Activated T-cell treated with anti-CD3 and anti-CD28 coated beads, Interleukin-2, amount 50 U/mL, for 72 hours (primary cell): ENCODE measurements at places on chromosomes 11 and 22.

- DNase-seq: no peak
Observed at GRCh38 chr11:33333816-33334215, 76.6 kb downstream of the HIPK3 start.

GRCh38 chr11:4184163-4184916 lies 89.7 kb downstream of the RRM1 start:
- no peak for DNase-seq

- DNase-seq: no peak
Observed at GRCh38 chr11:131185915-131186314, 184.5 kb upstream of the NTM start.

- no peak for DNase-seq
Observed at GRCh38 chr11:96272529-96273222, 70.3 kb downstream of the MAML2 start.

DNA sequence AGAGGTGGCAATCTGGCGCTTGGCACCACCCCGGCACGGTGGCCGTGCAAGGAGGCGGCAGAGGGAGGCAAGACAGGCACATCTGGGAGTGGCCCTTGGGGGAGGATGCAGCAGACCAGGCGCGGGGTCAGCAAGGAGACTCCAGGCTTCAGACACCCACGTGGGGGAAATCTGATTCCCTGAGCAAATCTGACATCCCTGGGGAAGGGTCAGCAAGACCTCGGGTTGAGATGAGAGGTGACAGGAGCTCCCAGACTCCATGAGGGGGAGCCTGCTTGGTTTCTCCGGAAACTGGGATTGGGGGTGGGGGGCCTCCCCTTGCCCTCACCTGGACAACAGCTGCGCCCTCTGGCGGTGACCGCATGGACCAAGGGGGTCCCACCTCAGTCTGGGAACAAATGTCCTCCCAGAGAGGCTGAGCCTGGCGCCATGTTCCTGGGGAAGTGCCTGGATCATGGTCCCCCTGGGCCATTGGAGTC lies 4.0 kb upstream of the RCOR2 start:
- DNase-seq: peak; percentile 46

DNA sequence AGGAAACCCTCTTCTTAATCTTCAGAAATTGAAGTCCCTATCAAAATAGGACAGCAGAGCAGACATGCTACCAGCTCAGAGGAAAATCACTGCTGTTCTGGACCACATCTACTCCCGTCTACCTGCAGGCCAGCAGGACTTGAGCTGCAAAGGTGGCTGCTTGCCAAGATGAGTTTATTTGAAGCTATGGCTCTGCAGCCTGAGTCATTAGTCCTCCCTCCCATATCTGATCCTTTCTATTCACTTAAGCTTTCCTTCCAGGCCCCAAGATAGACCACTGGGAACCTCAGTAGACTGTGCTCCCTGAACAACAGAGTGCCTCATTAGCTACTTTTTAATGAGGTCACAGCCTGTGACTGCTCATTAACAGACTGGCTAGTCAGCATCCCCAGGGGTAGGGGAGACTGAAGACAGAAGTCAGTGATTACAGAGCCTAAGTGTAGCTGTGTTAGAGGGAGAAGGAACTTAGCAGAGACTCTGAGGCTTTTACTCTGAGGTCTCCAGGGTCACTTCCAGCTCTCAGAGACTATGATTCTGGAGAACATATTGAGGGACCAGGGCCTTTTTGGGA lies 6.8 kb upstream of the OR10A2 start:
- DNase-seq: no peak

- no peak for DNase-seq
Observed at GRCh38 chr22:19066531-19067271, 55.5 kb downstream of the DGCR2 start.

- DNase-seq: peak; percentile 6
Observed at GRCh38 chr22:46528121-46528610, 9.3 kb downstream of the CELSR1 start.

DNA sequence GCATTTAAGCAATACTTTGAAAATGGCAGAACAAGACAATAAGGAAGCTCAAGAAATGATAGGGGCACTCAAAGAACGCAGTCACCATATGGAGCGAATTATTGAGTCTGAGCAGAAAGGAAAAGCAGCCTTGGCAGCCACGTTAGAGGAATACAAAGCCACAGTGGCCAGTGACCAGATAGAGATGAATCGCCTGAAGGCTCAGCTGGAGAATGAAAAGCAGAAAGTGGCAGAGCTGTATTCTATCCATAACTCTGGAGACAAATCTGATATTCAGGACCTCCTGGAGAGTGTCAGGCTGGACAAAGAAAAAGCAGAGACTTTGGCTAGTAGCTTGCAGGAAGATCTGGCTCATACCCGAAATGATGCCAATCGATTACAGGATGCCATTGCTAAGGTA lies 51.9 kb downstream of the SPECC1L start:
- DNase-seq: no peak

GRCh38 chr22:43279867-43280522 lies 63.2 kb downstream of the SCUBE1 start:
- no peak for DNase-seq

DNA sequence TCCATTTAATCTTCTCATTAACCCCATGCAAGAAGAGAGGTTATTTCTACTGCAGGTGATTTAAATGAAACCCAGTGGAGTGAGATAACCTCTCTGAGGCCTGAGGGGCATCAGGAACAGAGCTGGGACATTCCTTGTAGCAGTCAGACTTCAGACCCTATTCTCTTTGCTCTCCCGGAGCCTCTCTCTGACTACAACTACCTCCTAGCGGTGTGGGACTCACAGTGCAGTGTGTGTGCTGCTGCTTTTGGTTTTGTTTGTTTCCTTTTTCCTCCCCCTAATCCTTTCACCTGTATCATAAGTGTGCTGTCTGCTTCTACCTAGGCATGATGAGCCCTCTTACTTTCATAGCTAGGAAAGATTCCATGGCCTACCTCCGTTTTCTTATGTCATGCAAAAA lies 769.6 kb downstream of the NTM start:
- no peak for DNase-seq

DNA sequence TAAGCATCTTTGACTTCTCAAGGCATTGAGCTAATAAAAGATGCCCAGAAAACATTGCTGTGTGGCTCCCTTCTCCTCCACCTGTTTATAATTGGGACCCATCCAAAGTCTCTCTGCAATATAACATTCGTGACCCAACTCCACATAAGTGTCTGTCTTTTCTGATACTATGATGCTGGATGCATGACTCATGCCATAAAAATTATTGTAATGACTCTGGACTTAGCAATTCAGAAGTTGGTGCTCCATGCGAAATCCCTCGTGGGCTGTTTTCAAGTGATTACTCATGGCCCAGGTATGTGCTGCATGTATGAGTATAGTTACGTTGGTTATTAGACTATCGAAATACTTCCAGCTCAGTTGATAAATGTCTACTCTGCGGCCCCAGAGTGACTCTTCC lies 11.7 kb downstream of the FJX1 start:
- no peak for DNase-seq

DNA sequence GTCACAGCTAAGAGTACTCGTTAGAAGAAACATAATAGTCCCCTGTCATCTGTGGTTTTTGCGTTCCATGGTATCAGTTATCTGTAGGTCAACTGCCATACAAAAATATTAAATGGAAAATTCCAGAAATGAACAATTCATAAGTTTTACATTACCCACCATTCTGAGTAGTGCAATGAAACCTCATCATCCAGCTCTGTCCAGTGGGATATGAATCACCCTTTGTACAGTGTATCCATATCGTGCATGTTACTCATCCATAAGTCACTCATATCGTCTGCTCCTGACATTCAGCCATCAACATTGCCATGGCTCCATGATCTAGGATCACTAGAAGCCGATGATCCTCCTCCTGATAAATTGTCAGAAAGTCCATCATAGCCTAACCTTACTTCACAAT lies 174.9 kb upstream of the C11orf87 start:
- DNase-seq: no peak

- no peak for DNase-seq
Observed at GRCh38 chr11:9525116-9525515, 48.4 kb upstream of the WEE1 start.

DNA sequence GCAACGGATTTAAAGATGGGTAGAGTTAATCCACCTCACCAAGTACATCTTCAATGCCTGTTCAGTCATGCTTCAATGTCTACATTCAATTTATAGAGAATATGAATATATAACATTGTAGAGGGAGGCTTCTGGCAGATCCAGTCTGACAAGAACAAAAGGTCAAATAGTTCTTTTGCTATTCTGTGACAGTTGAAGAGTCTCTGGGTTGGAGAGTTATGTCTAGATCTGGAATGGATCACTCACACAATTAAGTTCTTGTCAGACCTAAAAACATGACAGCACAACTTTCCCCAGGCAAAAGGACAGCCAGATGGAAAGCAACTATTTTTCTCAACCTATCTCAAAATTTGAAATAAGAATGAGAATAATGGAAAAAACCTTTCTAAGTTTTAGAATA lies 15.3 kb upstream of the GAB2 start:
- DNase-seq: no peak

DNA sequence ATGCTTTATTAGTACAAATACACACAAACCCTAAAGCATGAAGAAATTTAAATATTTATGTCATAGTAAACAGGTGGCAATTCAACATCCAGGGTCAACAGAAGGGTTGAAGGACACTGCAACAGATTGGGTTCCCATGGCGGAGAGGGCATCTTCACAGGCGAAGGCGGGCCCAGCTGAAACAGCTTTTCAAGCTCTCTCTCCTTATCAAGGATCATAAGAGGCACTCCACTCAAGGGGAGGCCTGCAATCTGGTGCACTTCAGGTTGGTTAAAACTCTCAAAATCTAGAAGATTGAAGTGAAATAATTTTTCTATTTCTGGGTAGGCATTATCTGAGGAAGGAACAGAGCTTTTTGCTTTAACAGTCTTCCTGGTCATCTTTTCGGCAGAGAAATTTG lies 16.8 kb upstream of the SLC22A8 start:
- DNase-seq: no peak

DNA sequence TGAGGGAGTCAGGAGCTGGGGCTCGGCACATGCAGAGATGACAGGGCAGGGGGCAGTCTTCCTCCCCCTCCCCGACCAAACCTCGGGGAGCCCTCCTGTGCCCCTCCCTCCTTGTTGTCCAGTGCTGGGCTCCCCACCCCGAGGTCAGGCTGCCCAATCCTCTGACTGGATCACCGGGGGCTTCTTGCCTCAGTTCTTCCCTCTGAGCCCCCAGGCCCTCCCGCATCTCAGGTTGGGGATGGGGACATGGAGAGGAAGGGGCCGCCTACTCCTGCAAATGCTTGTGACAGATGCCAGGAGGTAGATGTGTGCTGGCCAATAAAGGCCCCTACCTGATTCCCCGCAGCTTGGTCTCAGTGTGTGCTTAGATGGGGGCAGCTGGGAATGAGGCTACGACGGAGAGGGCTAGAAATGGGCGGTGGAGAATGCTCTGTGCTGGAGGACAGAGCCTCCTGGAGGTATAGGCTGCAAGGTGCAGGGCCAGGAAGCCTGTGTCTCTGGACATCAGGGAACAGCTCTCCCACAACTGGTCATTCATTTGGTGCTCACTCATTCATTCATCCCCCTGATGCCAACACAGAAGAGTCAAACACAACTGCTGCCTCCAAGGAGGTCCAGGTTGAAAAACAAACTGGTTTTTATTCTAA lies 8.4 kb downstream of the RHBDD3 start:
- no peak for DNase-seq

GRCh38 chr11:111306321-111306720 lies 8.0 kb downstream of the POU2AF3 start:
- DNase-seq: no peak

DNA sequence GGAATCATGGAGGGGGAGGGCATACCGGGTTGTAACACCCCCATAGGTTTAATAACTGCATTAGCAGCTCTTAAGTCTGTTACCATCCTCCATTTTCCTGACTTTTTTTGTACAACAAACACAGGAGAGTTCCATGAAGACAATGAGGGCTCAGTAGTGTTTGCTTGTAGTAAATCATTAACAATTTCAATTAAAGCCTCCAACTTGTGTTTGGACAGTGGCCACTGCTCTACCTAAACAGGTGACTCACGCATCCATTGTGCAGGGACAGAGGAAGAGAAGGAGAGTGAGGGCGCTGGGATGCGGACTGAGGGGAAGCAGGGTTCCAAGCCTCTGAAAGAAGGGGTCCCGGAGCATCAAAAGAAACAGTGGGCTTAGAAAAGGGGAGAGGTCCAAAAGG lies 21.3 kb upstream of the MTNR1B start:
- no peak for DNase-seq

DNA sequence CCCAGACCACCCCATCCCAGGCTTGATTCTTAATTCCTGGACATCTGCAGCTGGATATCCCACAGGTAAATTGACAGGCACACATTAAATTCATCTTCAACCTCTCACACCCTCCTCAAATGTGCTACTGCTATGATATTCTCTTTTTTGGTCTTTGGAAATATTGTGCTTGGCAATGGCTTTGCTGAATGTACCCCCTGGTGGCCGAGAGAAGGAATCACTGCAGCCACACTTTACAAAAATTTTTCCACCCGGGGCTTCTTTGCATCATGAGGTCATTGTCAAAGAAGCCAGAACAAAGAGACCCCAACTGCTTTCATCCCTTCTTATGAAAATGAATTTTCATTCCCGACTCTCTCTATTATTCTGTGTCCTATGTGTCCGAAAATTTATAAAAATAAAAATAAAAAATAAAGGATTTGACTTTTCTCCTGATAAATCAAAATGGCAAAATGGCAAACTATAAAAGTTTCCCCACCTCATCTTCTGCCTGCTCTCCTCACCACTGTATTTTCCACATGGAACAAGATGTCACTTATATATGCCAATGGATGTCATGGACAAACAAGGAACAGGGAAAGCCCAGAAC lies 15.0 kb upstream of the CYB5R2 start:
- DNase-seq: peak; percentile 32

- DNase-seq: no peak
Observed at GRCh38 chr11:96524475-96524874, 134.7 kb downstream of the JRKL start.

- DNase-seq: no peak
Observed at GRCh38 chr22:35591714-35592417, 25.3 kb downstream of the MB start.

- DNase-seq: no peak
Observed at GRCh38 chr11:75184757-75185425, 34.0 kb downstream of the SLCO2B1 start.

GRCh38 chr11:44338698-44339529 lies 29.0 kb upstream of the ALX4 start:
- DNase-seq: no peak

GRCh38 chr11:23932485-23932898 lies 564.4 kb upstream of the LUZP2 start:
- DNase-seq: no peak

- no peak for DNase-seq
Observed at GRCh38 chr22:50315289-50316113, 8.1 kb upstream of the PLXNB2 start.

DNA sequence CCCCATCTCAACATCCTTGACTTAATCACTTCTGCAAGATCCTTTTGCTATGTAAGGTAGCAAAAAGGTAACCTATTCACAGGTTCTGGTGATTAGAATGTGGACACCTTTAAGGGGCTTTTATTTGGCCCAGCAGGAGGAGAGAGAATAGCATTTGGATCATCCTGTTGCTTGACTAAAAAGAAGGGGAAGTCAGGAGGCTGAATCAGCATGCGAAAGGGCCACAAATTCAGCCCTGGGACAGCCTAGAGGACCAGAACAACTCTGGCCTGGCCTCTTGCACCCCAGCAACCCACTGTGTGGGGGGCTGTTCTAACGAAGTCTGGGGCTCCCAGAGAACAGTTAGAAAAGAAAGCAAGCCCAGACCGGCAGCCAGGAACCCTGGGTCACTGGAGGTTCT lies 3.2 kb upstream of the HMOX1 start:
- DNase-seq: no peak

- DNase-seq: no peak
Observed at GRCh38 chr11:19951558-19952115, 208.6 kb downstream of the DBX1 start.
